ENCODE measurements at places on chromosomes 11 and 22. TPM values are rescaled to one million over a fixed set of nuclear protein-coding genes. Genes with fewer than 3 reads are reported as not detected.

The APLNR gene
- 0.14 TPM for polyA plus RNA-seq

The LRP4 gene
- 8.2 TPM for polyA plus RNA-seq

The GUCY1A2 gene
- polyA plus RNA-seq = 0.07 TPM

The WBP2NL gene
- 0.59 TPM for polyA plus RNA-seq

The ST14 gene
- 69.6 TPM for polyA plus RNA-seq

The APOC3 gene
- polyA plus RNA-seq = not detected

The MPEG1 gene
- polyA plus RNA-seq = 1.3 TPM

The MS4A6A gene
- 11.4 TPM for polyA plus RNA-seq

The DMC1 gene
- 1.3 TPM for polyA plus RNA-seq

The SHANK3 gene
- polyA plus RNA-seq = 9.0 TPM

The SCUBE2 gene
- polyA plus RNA-seq = 4.6 TPM

The OR56A1 gene
- polyA plus RNA-seq = not detected

The KCNQ1 gene
- 0.31 TPM for polyA plus RNA-seq

The DNAL4 gene
- polyA plus RNA-seq = 8.5 TPM

The ZNRF3 gene
- polyA plus RNA-seq = 1.6 TPM

The OR1S2 gene
- polyA plus RNA-seq = not detected

The ASRGL1 gene
- 0.45 TPM for polyA plus RNA-seq

The AIP gene
- polyA plus RNA-seq = 41.5 TPM

The CCDC157 gene
- polyA plus RNA-seq = 1.6 TPM

The FBXO7 gene
- polyA plus RNA-seq = 15.0 TPM

The DEUP1 gene
- not detected for polyA plus RNA-seq

The TRIM49 gene
- polyA plus RNA-seq = not detected

The GLB1L2 gene
- 2.4 TPM for polyA plus RNA-seq

The TMEM25 gene
- polyA plus RNA-seq = 6.0 TPM

The F2 gene
- not detected for polyA plus RNA-seq

The IGSF9B gene
- 0.93 TPM for polyA plus RNA-seq

The FGF3 gene
- polyA plus RNA-seq = not detected

The MRGPRX3 gene
- 0.33 TPM for polyA plus RNA-seq

The AGBL2 gene
- polyA plus RNA-seq = 1.7 TPM

The SELENOO gene
- 35.9 TPM for polyA plus RNA-seq

The MYRF gene
- polyA plus RNA-seq = 0.18 TPM

Data from esophagus (tissue), 2 donors.